Hypothalamus (tissue), 51 donors: ENCODE measurements at places on chromosomes 7 and 10.

DNA sequence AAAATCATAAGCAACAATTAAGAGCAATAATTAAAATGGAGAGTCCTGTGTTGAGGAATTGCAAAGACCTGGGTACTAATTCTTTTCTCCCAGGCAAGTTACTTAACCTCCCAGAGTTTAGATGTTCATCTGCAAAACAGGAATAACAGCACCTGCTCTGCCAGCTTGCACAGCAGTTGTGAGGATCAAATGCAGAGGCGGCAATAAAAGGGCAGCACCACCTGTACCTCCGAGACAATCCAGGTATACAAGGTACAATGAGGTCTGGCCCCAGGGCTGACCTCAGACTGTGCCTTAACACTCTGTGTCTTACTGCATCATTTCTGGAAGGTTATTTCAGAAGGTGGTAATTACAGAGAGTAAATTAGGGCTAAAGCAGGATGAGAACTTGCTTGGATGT lies 14.5 kb upstream of the FAM204A start:
- DNase-seq: no peak

DNA sequence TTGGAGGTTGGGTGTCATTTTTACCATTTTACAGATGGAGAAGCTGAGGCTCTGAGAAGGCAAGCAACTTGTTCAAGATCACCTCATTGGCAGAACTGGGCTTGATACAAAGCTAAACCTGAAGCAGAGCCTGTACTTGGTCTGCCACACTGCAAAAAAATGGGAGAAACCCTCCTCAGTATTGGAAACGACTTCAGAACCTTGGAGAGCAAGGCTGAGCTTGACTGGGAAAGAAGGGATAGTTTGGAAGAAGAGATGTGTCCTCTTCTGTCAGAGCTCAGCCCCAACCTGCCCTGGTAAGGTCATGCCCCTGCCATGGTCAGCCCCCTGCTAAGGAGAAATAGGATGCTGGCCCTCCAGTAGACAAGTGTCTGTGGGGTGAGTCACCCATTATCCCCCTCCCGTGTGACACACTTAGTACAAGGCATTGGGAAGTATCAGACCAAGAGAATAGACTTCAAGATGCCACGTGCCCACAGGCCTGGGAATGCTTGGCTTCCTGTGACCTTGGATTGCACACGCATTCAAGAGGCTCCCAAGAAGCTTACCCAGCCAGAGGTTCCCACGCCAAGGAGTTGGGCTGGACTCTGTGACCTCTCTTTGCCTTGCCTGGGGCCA lies 56.2 kb upstream of the SMNDC1 start:
- no peak for DNase-seq

DNA sequence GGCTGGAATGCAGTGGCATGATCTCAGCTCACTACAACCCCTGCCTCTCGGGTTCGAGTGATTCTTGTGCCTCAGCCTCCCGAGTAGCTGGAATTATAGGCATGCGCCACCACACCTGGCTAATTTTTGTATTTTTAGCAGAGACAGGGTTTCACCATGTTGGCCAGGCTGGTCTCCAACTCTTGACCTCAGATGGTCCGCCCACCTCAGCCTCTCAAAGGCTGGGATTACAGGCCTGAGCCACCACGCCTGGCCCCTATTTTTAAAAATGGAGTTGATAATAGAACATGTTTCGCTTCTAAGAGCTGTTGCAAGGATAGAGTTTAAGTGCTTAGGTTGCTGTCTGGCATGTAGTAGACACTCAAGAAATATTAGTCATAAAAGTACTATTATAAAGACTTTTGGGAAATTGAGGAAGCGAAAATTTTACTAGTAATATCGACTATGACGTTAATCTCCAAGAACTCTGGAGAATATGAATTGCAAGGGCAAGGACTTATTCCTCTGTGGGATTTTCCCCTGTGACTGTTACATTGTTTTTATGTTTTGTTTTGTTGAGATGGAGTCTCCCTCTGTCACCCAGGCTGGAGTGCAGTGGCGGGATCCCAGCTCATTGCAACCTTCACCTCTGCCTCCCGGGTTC lies 7.9 kb downstream of the GTF2I start:
- DNase-seq: no peak

- DNase-seq: no peak
Observed at GRCh38 chr7:40915071-40915470, 780.3 kb downstream of the SUGCT start.

- DNase-seq: no peak
Observed at GRCh38 chr7:106866298-106867281, 1.5 kb downstream of the PIK3CG start.

GRCh38 chr7:35874886-35875285 lies 74.0 kb downstream of the SEPTIN7 start:
- DNase-seq: no peak

DNA sequence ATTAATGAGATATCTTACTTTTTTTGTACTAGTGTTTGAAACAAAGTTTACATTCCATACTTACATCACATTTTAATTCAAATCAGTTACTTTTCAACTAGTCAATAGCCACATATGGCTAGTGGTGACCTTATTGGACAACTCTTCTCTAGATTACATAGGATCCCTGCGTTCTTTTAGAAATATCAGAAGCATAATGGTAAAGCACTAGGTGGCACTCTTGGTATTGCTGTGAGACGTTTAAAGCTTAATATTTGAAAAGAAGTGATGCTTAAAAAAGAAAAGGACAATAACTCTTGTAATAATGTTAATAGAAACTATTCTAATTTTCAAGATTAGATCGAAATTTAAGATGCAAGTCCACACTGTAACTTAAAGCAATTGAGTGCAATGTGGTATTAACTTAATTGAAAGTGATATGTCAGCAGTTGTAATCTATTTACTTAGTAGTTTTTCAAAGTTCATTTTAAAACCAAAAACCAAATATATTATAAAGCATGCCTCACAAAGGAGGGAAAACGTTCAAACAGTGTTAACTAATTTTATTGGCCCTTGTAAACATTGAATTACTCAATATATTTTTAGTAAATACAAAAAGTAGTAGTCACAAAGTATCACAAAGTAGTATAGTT lies 339.1 kb downstream of the ATRNL1 start:
- no peak for DNase-seq

DNA sequence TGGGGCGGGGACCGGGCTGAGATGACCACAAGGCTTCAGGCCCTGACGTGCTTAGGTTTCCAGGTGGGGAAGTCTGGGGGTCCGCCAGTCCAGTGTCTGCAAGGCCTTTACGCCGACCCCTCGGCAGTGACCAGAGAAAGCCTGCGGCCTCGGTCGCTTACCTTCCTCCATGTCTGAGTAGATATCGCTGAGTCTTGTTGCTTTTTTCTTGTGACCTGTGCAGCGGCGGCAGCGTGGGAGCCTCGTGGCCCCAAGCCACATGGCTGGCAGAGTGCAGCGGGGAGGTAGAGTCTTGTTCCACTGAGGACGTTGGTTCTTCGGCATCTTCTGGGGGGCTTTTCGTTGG lies 329 bp downstream of the NOLC1 start:
- no peak for DNase-seq

DNA sequence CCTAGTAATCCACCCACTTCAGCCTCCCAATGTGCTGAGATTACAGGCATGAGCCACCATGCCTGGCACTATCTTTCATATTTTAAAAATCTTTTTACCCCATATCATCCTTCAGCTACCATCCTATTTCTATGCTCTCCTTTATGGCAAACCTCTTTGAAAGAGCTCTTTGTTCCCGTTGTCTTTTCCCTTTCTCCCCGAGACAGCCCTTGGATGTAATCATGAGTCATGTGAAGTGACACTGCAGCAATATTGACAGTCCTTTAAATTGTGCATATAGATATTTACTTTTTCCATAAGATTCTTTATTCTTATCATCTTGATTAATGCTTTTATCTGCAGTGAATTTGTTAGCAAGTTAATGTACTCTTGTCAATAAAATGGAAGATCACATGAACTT lies 286.6 kb downstream of the ANKRD7 start:
- DNase-seq: no peak

DNA sequence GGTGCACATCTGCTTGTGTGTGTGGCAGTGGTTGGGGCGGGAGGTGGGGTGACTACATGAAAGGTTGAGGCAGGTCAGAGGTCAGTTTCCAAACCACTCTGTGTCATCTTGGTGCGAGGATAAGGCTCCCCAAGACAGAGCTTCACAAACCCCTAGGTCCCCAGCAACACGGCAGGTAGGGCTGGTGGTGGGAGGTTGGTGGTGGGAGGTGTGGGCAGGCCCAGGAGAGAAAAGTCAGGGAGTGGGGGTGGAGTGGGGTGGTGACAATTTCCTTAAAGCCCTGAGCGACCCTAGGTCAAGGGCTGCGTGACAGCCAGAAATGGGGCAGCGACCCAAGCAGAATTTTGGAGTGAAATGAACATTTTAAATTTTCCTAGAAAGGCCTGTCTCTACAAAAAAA lies 1.6 kb upstream of the STRA8 start:
- DNase-seq: no peak

GRCh38 chr10:77867124-77867719 lies 59.3 kb downstream of the DLG5 start:
- DNase-seq: no peak

DNA sequence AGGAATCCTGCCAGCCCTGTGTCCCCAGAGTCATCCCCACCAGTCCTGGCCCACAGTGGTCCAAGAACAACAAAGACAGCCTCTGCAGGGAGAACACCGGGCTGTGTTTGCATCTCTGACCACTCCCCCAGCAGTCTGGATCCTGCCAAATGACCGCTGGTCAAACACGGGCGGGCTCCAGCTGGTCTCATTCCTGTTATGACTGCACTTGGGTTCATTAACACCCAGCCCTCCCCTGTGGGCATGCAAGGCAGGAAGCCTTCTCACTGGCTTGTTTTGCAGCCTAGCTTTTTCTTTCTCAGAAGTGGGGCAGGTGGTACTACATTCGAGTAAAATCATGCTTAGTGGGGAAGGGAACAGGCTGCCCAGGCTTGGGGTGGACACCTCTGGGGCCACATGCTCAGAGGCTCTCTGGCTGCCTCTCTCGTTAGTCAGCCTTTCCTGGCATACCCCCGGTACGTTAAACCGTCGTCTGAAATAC lies 190.0 kb downstream of the PLXNA4 start:
- DNase-seq: no peak

- no peak for DNase-seq
Observed at GRCh38 chr10:26081459-26081858, 135.1 kb upstream of the GAD2 start.

DNA sequence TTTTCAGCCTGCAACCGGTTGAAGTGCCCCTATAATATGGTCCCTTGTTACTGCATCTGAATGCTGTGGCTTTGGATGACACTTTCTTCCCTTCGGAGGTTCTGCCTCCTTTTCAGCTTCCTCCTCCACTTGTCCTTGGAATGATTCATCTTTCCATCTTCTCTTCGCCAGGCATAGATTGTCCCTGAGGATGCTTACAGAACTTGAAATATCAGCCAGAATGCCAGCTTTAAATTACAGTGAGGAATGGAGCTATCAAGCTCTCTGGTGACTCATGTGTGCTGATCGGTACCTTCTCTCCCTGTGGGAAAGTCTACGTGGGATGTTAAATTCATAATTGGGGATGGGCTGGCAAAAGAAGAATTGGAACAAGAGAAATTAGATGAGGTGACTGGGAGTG lies 45.9 kb upstream of the PDK4 start:
- no peak for DNase-seq

DNA sequence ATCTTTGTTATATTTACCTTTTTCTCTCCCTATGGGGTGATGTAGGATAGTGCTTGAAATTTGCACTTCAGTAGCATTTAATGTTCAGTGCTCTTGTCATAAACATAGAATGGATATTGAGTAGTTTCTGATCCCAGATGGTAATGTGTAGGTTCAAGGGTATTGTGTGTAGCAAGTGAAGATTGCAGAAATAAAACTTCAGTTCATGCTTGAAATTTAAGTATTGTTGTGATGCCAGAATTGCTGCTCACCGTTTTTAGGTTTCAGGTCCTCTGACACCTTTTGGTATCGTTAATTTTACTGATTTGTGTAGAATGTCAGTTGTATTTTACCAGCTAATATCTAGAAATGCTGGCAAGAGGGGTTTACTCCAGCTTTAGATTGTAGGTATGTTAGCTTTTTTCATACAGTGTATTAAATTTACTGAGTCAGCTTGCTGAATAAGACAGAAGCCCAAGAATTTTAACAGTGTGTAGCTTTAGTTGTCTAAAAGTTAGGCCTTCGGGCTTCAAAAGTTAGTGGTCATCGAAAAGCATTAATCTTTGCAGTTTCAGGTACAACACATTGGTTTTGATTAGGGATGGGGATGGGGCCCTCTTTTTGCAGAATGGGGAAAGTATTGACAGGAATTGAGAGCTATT lies 1.9 kb downstream of the PTEN start:
- DNase-seq: no peak

GRCh38 chr7:22220941-22221340 lies 136.0 kb downstream of the RAPGEF5 start:
- no peak for DNase-seq

- DNase-seq: no peak
Observed at GRCh38 chr7:71851776-71852498, 560.2 kb downstream of the CALN1 start.

DNA sequence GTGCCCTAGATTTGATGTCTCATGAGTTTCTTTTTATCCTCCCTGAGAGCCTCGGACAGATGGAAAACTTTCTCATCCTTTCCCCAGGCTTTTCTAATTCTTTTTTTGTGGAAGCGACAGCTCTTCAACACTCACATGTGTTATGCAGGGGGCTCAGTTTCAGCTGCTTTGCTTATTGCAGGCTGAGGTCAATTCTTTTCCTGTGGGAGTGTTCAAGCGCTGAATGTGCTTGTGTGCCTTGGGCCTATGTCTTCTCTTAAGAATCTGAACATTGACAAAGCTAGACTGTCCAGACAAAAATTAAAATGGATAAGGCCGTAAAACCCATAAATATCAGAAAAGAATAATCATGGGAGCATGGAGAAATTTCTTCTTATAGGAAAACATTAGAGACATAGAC lies 125.2 kb upstream of the STEAP4 start:
- no peak for DNase-seq

- DNase-seq: no peak
Observed at GRCh38 chr7:2471396-2471795, 4.8 kb downstream of the GRIFIN start.

DNA sequence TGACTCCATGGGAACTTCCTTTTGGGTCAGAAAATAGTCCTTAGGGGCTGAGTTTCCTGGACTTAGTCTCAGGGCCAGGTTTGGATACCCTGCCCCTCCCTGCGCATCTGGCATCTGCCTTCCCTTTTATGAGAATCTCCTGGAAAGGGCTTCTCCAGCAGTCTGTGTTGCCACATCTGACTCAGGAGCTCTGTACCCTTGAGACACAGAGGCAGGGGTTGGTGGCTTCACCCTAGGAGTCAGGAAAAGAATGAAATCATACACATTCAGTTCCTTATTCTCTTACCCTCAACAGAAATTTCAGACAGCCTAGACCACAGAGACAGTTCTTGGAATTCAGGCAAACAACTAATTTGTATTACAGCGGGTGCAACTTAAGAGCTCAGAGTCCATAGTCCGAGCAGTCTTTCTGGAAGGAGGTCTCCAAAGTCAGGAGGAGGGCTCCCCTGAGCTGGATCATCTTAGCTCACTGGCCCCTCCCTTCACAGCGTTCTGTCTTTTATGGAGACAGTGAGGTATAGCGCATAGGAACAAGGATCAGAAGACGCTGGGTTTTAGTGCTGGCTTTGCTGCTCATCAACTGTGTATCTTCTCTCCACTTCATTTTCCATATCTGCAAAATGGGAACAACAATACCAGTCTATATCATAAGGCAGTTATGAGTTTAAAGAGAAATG lies 3.0 kb upstream of the PLAU start:
- no peak for DNase-seq
